ENCODE measurements at places on chromosomes 3 and 15.

DNA sequence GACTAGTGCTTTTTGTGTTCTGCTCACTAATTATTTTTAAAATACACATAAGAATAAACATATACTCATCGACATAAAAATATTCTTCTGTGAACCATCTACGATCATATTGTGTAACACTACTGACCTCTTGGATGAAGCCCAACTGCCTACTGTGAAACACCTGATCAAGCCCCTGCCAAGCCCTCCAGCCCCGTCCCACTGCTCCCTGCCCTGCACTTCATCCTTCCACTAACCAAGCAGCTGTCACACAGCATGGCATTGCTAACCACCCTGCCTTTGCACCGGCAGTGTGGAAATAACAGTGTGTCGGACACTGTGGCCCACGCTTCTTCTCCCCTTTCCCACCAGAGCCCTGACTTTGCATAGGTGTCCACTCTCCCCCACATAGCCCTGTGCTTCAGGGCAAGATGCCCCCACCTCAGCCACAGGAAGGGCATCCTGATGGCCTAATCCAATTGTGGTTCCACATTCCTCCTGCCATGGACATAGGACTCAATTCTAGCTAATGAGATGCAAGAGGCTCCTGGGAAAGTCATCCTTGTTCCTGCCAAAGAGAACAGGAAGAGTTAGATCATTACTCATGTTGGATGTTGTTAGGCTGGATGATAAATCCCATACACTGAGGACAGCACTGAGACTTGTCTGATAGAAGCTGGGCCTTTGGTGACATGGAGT lies 35.0 kb upstream of the ARID3B start:
- no peak overlapping the region for H3K4me3 ChIP-seq
- no peaks in the 10 kb centered on the region for H3K27me3 ChIP-seq
- H3K27ac ChIP-seq, result no peak overlapping the region
- H3K36me3 ChIP-seq, result peaks cover 23% of the 10 kb centered on the region

GRCh38 chr15:67369359-67369998 lies 114.9 kb downstream of the IQCH start:
- H3K27me3 ChIP-seq, result peaks cover 14% of the 10 kb centered on the region
- H3K36me3 ChIP-seq, result no peaks in the 10 kb centered on the region
- DNase-seq, result no peak
- no peaks in the 10 kb centered on the region for H3K4me1 ChIP-seq
- H3K27ac ChIP-seq, result no peak overlapping the region
- no peak overlapping the region for H3K4me3 ChIP-seq

- H3K27me3 ChIP-seq, result no peaks in the 10 kb centered on the region
- H3K4me1 ChIP-seq, result no peaks in the 10 kb centered on the region
- no peaks in the 10 kb centered on the region for H3K36me3 ChIP-seq
- no peak overlapping the region for H3K27ac ChIP-seq
- no peak for DNase-seq
These were observed 82.3 kb downstream of the ARPP21 start for GRCh38 chr3:35721628-35722027.

- no peak overlapping the region for H3K4me3 ChIP-seq
- H3K36me3 ChIP-seq, result no peaks in the 10 kb centered on the region
- H3K27me3 ChIP-seq, result no peaks in the 10 kb centered on the region
- DNase-seq, result no peak
- peaks cover 32% of the 10 kb centered on the region for H3K4me1 ChIP-seq
- no peak overlapping the region for H3K27ac ChIP-seq
These were observed 3.1 kb downstream of the CX3CR1 start for GRCh38 chr3:39276746-39277145.

DNA sequence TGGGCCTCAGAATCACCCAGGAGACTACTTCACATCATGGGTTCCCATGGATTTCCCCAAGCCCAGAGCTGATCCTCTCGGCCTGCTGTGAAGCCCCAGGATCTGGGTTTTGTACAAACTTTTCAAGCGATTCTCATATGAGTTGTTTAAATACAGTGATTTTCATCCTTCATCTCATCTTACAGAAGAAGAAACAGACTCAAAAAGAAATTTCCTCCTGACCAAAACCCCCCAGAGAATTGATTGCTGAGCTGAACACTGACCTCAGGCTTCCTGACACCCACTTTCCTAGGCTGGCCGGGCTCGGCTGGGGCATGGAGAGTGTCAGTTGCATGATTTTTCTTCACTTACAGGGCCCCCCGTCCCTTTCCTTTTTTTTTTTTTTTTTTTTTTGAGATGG lies 60.3 kb downstream of the BDH1 start:
- peaks cover 5% of the 10 kb centered on the region for H3K4me1 ChIP-seq
- no peaks in the 10 kb centered on the region for H3K36me3 ChIP-seq
- H3K27me3 ChIP-seq, result peaks cover 6% of the 10 kb centered on the region
- no peak overlapping the region for H3K4me3 ChIP-seq

GRCh38 chr15:58538225-58538727 lies 106.5 kb downstream of the LIPC start:
- no peaks in the 10 kb centered on the region for H3K4me1 ChIP-seq
- peaks cover 8% of the 10 kb centered on the region for H3K27me3 ChIP-seq
- no peak overlapping the region for H3K4me3 ChIP-seq

DNA sequence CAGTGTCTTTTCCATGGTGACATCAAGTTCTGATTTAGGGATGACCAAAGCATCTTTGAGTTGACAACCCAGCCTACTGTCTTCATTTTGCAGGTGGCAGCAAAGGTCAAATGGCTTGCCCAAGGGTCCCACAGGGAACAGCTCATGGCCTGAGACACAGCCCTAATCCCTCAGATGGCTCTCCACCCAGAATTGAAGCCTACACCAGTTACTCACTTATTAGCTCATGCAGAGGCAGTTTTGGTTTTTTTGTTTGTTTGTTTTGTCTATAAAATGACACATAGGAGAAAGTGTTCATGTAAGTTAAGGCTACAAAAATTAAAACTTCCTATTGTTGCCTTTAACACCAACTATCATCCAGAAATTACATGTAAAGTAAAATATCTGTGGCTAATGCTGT lies 167.9 kb downstream of the OSBPL10 start:
- DNase-seq, result no peak
- H3K4me3 ChIP-seq, result no peak overlapping the region
- peaks cover 54% of the 10 kb centered on the region for H3K36me3 ChIP-seq
- no peak overlapping the region for H3K27ac ChIP-seq
- no peaks in the 10 kb centered on the region for H3K27me3 ChIP-seq

- H3K4me1 ChIP-seq, result peaks cover 8% of the 10 kb centered on the region
- no peak for DNase-seq
- no peaks in the 10 kb centered on the region for H3K36me3 ChIP-seq
- no peak overlapping the region for H3K27ac ChIP-seq
- peaks cover 20% of the 10 kb centered on the region for H3K27me3 ChIP-seq
These were observed 72.0 kb upstream of the IQSEC1 start for GRCh38 chr3:13145131-13145825.

DNA sequence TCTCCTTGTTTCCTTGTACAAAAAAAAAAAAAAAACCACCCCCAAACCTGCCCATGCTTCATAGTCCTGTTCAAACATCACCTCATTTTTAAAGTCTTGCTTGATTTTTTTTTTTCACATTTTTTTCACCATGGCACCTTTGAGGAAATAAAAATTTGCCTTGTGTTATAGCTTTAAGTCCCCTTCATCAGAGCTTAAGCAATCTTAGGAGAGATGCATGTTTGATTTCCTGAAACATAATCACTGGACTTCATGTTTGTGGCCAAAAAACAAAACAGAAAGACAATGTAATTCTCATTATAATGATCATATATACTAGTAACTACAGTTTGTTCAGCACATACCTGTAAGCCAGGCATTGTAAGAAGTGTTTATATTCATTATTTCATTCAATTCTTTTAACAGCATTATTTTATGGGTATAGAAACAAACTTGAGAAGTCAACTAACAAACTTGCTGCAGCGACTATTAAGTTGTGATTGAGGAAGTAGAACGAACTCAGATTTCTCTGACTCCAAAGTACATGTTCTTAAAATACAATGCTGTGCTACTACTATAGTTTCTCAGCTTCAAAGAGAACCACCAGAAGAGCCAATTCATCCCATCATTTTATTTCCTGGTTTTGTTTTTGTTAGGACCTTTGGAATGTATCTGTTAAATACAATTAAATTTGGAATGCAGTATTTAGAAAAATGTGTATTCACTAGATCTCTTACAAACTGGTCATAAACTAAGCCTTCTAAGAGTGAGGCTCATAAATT lies 203.8 kb downstream of the TCF12 start:
- H3K36me3 ChIP-seq, result peaks cover 29% of the 10 kb centered on the region
- H3K4me1 ChIP-seq, result peaks cover 25% of the 10 kb centered on the region
- H3K27ac ChIP-seq, result no peak overlapping the region
- no peak overlapping the region for H3K4me3 ChIP-seq
- H3K27me3 ChIP-seq, result no peaks in the 10 kb centered on the region
- no peak for DNase-seq

DNA sequence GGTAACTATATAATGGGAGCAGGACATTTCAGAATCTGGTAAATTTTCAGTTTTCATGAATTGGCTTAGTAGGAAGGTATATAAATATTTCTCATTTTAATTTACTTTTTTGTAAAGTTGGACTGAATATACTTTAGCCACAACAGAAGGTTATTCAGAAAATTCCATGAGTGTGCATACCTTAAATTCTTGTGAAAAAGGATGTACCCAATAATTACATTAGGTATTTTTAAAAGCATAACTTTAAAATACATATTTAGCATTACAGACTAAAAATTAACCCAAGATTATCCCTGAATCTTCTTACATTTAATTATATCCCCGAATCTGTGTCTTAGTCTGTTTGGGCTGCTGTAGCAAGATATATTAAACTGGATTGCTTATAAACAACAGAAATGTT lies 24.9 kb upstream of the ATP11B start:
- H3K4me3 ChIP-seq, result no peak overlapping the region
- peaks cover 3% of the 10 kb centered on the region for H3K27me3 ChIP-seq
- DNase-seq, result no peak
- peaks cover 2% of the 10 kb centered on the region for H3K4me1 ChIP-seq
- H3K27ac ChIP-seq, result no peak overlapping the region
- no peaks in the 10 kb centered on the region for H3K36me3 ChIP-seq

GRCh38 chr3:168024537-168024941 lies 71.2 kb downstream of the GOLIM4 start:
- H3K4me1 ChIP-seq, result peaks cover 5% of the 10 kb centered on the region
- no peak overlapping the region for H3K4me3 ChIP-seq
- DNase-seq, result no peak
- peaks cover 69% of the 10 kb centered on the region for H3K36me3 ChIP-seq

GRCh38 chr3:56612146-56612545 lies 55.2 kb downstream of the CCDC66 start:
- no peak for DNase-seq
- H3K27ac ChIP-seq, result no peak overlapping the region
- no peak overlapping the region for H3K4me3 ChIP-seq
- H3K4me1 ChIP-seq, result peaks cover 14% of the 10 kb centered on the region
- H3K27me3 ChIP-seq, result no peaks in the 10 kb centered on the region

- no peak overlapping the region for H3K4me3 ChIP-seq
- H3K4me1 ChIP-seq, result no peaks in the 10 kb centered on the region
- no peak overlapping the region for H3K27ac ChIP-seq
- DNase-seq, result no peak
- H3K27me3 ChIP-seq, result no peaks in the 10 kb centered on the region
These were observed 12.4 kb downstream of the USP4 start for GRCh38 chr3:49327485-49327884.

DNA sequence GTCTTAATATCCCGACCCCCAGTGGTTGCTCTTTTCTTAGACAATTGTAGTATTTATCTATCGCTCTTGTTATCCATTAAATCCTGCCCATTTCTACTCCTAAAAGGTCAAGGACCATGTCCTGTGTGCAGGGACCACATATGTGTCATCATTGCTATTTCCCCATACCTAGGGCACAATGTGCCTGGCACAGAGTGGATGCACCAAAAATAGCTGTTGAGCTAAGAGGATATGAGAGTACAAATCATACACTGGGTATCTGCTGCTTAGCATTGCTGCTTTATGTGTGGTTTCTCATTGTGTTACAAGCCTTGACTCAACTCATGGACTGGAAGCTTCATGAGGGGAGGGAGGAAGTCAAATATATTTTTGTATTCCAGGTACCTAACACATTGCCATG lies 3.4 kb upstream of the MITF start:
- no peak for DNase-seq
- H3K36me3 ChIP-seq, result no peaks in the 10 kb centered on the region
- H3K27me3 ChIP-seq, result peaks cover 28% of the 10 kb centered on the region
- no peak overlapping the region for H3K4me3 ChIP-seq

GRCh38 chr15:44308415-44308814 lies 19.9 kb downstream of the GOLM2 start:
- H3K27ac ChIP-seq, result peak overlapping the region; percentile 88
- no peaks in the 10 kb centered on the region for H3K27me3 ChIP-seq
- peaks cover 68% of the 10 kb centered on the region for H3K4me1 ChIP-seq
- H3K4me3 ChIP-seq, result peak overlapping the region; percentile 69
- DNase-seq, result no peak
- peaks cover 15% of the 10 kb centered on the region for H3K36me3 ChIP-seq

- no peaks in the 10 kb centered on the region for H3K27me3 ChIP-seq
- H3K36me3 ChIP-seq, result no peaks in the 10 kb centered on the region
- H3K4me1 ChIP-seq, result peaks cover 45% of the 10 kb centered on the region
- no peak for DNase-seq
- no peak overlapping the region for H3K4me3 ChIP-seq
These were observed 309.7 kb downstream of the SLC9A9 start for GRCh38 chr3:143538577-143538981.

DNA sequence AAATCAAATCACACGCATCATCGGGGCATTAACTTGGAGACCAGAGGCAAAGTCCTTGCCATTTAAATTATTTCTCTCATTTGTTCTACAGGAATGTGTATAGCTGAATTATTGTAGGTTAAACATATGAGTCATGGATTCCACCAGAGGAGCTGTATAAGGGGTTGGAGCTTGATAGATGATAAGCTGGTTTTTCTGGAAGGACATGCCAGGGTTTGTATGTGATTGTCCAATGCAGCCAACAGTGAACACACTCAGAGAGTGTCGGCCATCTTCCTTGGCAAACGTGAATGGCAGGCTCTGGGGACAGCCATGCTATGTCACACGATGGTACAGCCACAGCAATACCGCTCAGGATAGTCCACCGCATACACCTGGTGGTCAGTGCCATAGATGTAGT lies 25.1 kb downstream of the SSUH2 start:
- no peak overlapping the region for H3K4me3 ChIP-seq
- peaks cover 3% of the 10 kb centered on the region for H3K27me3 ChIP-seq
- H3K27ac ChIP-seq, result no peak overlapping the region
- DNase-seq, result no peak
- peaks cover 6% of the 10 kb centered on the region for H3K4me1 ChIP-seq

DNA sequence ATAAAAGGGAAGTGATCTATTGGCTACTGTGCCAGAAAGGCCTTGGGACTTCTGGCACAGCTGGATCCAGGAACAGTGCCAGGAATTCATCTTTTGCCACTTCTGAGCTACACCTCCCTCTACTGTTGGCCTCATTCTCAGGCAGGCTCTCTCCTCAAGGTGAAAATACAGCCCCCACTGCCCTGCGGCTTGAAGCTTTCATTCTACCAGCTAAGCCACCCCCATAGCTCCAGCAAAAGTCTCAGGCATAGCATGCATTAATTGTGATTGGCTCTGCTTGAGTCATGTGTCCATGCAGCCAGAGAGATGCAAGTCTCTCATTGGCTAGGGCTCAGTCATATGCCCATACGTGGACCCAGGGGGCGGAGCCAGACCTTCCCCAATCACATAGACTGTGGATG lies 142.4 kb downstream of the TPRA1 start:
- H3K4me1 ChIP-seq, result no peaks in the 10 kb centered on the region
- no peak overlapping the region for H3K27ac ChIP-seq
- DNase-seq, result no peak

GRCh38 chr3:196988241-196989029 lies 19.8 kb upstream of the PIGZ start:
- H3K4me3 ChIP-seq, result no peak overlapping the region
- no peaks in the 10 kb centered on the region for H3K36me3 ChIP-seq

- DNase-seq, result no peak
- peaks cover 2% of the 10 kb centered on the region for H3K27me3 ChIP-seq
- no peaks in the 10 kb centered on the region for H3K36me3 ChIP-seq
- H3K4me3 ChIP-seq, result no peak overlapping the region
- no peaks in the 10 kb centered on the region for H3K4me1 ChIP-seq
- H3K27ac ChIP-seq, result no peak overlapping the region
These were observed 31.8 kb downstream of the MITF start for GRCh38 chr3:69770976-69771634.

All from activated B cell treated with CpG ODN at 0.5 μM for 24 hours (primary cell).